ENCODE measurements at places on chromosomes 13 and 19.

GRCh38 chr19:44635581-44636438 is 7.9 kb upstream of the PVR start:
- DNase-seq, result no peak

GRCh38 chr19:33471111-33471996 is 50.2 kb downstream of the PEPD start:
- no peak for DNase-seq

- no peak for DNase-seq
Observed at GRCh38 chr13:27641711-27642502, 20.2 kb downstream of the POLR1D start.

DNA sequence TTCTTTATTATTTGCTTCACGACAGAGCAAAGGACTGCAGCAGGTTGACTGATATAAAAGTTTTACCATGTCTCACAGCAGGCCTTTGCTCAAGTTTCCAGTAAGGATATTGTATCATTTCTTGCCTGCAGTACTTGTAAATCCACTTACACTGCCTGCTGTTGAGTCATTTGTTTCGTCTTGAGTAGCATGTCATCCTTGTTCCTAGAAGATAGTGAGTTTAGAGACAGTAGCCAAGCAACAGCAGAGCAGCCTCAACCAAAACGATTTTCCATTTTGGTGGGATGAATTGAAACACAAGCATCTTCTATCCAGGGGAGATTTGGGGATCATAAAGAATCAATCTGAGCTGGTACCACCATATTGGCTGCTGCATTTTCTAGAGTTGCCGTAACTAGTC is 24.0 kb upstream of the ALOX5AP start:
- no peak for DNase-seq

DNA sequence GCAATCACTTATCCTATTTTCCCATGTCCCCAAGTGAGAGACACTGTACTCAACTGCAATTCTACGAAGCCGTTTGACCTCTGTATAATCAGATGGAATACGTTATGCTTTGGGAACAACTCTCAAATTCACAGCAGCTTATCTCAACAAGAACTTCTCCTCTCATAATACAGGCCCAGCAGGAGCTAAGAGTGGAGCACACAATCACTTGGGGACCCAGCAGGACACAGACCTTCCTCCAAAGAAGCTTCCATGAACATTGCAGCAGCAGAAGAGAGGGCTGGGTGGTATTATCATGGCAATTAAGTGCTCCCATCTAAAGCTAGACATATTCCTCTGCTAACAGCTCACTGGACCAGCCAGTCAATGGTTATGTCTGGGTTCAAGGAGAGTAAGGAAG is 428.3 kb upstream of the MIR17HG start:
- no peak for DNase-seq

- no peak for DNase-seq
Observed at GRCh38 chr13:38897521-38897920, 93.1 kb downstream of the STOML3 start.

Measured in naive thymus-derived CD8-positive, alpha-beta T cell (primary cell).